ENCODE measurements at places on chromosomes 16 and 17. TPM values are rescaled to one million over a fixed set of nuclear protein-coding genes. Genes with fewer than 3 reads are reported as not detected.

The SMPD3 gene
- 0.32 TPM for total RNA-seq

The SALL1 gene
- 0.56 TPM for total RNA-seq

The HEATR9 gene
- total RNA-seq = not detected

The CLDN6 gene
- total RNA-seq = 0.56 TPM

The RTN4RL1 gene
- total RNA-seq = 7.3 TPM

The RBFOX1 gene
- total RNA-seq = not detected

The MYH3 gene
- 0.99 TPM for total RNA-seq

All from A549 treated with ZK216348 at 1 μM for 4 hours (cell line).